ENCODE measurements at places on chromosomes 13 and 19.

DNA sequence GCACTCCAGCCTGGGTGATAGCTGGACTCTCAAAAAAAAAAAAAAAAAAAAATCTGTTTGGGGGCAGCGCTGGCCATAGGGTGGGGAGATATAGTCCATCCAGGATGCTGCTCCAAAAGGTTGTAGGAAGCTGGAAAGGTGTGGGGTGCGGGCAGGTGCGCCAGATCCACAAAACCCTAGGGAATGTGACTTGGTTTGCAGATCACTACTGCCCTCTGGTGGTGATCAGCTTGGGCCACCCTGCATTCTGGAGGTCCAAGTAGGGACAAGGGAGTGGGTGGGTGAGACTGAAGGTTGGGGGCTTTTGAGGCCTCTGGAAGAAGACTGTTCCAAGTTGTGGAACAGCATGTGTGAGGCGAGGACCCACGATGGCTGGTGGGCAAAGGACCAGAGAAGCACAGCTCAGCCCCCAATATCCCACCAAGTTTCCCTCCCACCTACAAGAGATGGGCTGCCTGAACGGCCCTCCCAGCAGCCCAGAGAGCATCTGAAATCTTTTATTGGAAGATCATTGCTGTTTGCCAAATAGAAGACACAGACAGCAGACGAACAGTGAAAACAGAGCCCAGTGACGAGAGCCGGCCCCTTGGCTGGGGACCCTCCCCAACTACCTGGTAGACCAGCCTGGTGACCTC, 10.4 kb upstream of the TYK2 start:
- peak; percentile 73 for DNase-seq

GRCh38 chr13:25977216-25977615, 74.6 kb downstream of the SHISA2 start:
- DNase-seq, result no peak

DNA sequence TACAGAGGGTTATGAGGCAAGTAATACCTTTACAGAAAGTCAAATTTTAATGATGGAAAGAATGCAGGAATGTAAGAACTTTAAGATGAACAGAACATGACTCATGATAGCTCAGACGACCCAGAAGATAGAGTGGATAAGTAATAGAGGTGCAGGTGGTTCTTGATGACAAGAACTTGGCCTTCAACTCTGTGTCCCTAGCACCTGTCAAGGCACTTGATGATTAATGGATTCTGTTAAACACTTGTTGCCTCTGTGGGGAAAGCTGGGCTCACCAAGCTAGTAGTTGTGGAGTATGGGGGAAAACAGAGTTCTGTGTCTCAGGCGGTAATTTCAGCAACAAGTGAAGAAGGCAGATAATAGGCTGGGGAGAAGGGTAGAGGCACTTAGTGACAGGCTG, 306.2 kb downstream of the ATP8A2 start:
- no peak for DNase-seq

DNA sequence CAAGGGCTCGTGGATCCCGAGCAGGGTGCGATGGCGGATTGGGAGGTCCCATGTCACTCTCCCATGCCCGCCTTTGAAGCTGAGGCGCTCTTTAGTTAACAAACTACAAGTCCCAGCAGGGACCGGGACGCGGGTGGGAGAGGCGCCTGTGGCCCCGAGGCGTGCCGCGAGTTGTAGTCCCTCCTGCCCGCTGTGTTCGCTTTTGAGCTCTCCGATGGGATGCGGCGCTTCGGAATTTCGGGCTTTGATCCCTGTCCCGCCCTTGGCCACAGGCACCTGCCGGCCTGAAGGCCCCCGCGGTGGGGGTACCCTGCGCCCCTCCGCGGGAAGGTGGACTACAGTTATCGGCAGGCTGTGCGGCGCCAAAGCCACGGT, 11.0 kb downstream of the CYTH2 start:
- DNase-seq, result no peak

DNA sequence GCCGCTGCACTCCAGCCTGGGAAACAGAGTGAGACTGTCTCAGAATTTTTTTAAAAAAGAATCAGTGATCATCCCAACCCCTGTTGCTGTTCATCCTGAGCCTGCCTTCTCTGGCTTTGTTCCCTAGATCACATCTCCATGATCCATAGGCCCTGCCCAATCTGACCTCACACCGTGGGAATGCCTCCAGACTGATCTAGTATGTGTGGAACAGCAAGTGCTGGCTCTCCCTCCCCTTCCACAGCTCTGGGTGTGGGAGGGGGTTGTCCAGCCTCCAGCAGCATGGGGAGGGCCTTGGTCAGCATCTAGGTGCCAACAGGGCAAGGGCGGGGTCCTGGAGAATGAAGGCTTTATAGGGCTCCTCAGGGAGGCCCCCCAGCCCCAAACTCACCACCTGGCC, at the start of gene KLK2:
Gene KLK2 (plus strand): TSS at position 384 of the 400 bp plus-strand sequence. CDS start 35 bp downstream, outside the sequence.
- no peak for DNase-seq

DNA sequence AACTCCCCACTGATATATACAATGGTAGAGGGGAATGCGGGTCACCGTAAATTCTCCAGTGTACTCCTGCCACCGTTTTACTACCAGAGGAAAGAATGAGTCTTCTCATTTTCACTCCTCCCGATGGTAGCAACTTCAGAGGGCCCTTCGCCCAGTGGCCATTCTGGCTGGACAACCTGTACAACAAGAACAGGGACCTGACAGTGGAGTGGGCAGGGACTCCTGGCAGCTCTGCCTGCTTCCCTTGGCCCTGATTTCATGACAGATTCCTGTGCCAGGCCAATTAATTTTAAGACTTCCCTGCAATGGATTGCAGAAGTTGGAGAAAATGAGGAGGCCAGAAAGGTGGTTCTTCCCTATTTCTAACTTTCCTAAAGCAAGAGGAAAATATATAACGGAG, 148.9 kb downstream of the GPC6 start:
- DNase-seq, result no peak

GRCh38 chr13:59166174-59166573, 997.6 kb downstream of the DIAPH3 start:
- DNase-seq, result no peak

- DNase-seq, result no peak
Observed at GRCh38 chr19:33124207-33125098, 7.5 kb upstream of the WDR88 start.

DNA sequence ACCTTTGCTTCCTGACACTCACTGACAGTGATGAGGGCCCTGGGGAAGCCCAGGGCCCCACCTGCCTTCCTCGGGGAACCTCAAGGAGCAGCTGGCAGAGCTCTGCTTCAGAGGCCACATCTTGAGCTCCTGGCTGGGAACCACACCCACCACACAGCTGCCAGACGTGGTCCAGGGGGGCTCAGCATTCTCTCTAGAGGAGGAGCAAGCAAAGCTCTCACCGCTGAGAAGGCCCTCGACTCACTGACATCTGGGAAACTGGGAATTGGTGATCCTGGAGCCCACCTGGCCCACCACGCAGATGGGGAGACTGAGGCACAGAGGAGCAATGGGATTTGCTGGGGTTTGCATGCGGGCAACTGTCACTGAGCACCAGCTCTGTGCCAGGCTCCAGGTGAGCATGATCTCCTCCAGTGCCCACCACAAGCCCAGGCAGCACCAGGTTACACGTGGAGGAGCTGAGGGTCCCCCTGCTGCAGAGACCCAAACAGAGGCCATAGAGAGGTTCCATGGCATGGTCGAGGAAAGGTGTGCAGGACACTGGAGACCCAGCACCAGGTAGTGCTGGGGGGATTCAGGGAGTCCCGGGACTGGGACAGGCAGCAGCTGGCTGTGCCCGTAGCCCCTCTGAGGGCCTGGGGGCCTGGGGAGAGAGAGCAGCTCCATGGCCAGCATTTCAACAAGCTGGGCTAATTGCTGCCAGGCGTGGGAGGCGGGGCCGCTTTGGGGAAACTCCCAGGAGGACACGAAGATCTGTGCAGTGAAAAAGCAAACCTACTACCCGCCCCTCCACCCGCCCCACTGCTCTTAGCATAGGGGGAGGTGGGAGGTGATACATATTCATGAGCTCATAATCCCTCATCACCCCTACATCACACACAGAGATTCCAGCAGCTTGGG, 33.4 kb downstream of the PEPD start:
- peak; percentile 41 for DNase-seq

- no peak for DNase-seq
Observed at GRCh38 chr13:28173793-28174192, 35.4 kb downstream of the PAN3 start.

DNA sequence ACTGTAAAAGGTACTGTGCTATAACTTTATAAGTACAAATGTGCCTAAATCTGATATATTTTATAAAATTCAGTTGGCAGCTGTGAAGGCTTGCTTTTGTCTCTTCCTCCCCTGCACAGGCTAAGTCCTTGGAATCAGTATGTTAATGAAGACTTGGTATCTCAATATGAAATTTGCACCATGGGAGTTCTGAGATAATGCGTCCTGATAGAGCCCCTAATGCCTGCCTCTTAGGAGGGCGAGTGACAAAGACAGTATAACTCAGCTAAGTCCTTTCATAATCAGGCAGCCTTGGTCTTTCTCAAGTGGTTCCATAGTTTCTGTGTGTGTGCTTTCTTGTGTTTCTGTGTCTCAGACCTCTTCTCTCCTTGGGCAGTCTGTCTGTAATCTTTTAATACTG, 14.7 kb downstream of the LRCH1 start:
- DNase-seq, result no peak

DNA sequence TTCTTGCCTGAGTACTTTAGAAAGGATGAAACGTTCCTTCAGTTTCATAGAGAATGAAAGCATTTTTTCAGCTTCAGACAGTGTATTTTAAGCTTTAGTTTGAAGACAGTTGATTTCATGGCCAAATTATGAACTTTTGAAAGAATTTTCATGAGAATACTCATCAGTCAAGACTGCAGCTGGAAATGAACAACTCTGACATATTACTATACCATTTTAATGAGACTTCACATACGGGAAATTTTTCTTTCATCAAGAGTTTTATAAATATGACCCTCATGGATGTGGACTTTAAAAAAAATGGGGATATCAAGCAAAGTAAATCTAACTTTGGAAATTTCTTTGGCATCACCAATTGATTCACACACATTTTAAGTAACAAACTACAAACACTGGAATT, 6.4 kb downstream of the LATS2 start:
- DNase-seq, result no peak

GRCh38 chr13:48695776-48696175, 42.0 kb downstream of the CYSLTR2 start:
- no peak for DNase-seq

DNA sequence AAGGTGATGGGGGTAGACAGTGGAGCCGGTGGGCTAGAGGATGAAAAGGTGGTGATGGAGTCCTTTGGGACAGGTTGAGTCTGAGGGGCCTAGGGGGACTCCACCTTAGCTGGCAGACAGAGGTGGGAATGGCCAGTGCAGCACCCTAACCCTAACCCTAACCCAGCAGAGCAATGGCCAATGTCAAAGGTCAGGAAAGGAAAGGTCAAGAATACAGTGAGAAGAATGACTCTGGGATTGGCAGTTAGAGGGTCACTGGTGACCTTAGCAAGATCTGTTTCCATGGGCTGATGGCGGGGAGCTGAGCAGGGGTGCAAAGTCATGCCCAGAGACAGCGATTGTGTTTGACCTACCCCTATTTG, 16.6 kb downstream of the GNA15 start:
- no peak for DNase-seq

- DNase-seq, result no peak
Observed at GRCh38 chr13:36553491-36553890, 120.3 kb upstream of the SERTM1 start.

GRCh38 chr19:16168465-16169081, 4.8 kb downstream of the CIB3 start:
- no peak for DNase-seq

- no peak for DNase-seq
Observed at GRCh38 chr13:73223372-73223781, 164.6 kb downstream of the KLF5 start.

DNA sequence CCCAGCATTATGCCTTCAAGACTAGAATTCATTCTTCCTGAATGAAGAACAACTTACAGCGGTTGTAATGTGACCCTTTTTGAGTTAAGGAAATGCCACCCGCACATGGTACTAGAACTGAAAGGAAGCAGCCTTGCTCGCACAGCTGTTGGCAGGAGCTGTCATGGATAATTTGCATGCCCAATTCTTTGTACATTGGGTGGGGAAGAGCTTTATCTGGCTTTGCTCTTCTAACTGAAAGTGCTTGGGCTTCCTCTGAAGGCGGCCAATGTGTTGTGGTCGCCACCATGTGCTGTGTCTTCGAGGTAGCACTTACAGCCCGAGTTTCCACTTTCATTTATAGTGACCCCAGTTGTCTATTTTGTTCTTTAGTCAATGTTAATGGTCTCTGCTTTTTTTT, 3.4 kb downstream of the CCNE1 start:
- no peak for DNase-seq

- no peak for DNase-seq
Observed at GRCh38 chr19:43362179-43362578, 8.7 kb downstream of the CD177 start.

- no peak for DNase-seq
Observed at GRCh38 chr13:65064967-65065366, 2165.2 kb downstream of the PCDH9 start.

Measured in left lobe of liver (tissue), 2 donors.